ENCODE measurements at places on chromosomes 1 and 21.

DNA sequence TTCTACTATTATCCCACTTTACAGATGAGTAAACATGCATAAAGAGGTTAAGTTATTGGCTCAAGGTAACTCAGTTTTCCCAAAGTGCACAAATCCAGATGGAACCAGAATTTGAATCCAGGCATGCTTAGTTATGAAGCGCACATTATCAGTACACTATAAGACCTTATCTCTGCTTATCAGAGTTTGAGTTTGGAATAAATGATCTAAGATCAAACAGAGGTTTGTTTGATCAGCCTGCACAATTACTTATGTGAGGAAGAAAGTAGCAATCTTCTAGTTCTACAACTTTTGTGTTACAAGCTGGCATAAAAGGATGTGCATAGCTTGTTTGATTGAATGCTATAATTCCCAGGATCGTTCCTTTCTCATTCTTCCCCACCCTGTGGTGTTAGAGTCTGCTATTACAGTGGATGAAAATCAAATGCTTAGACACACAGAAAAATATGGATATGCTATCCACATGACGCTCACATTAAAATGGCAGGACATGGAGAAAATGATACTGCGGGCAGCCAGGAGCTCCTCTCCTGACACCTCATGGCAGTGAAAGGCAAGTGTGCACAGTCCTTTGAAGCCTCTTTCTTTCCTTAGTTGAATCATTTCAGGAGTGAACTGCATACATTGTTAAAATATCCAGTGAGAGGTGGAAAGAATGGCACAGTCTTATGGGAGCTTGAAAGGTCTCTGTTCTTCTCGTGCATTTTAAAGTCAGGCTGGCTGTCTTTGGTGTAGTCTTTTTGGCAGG lies 23.9 kb upstream of the PBX1 start:
- no peak for DNase-seq

- DNase-seq, result no peak
Observed at GRCh38 chr1:177741476-177741875, 228.4 kb downstream of the SEC16B start.

GRCh38 chr1:44743211-44743610 lies 3.6 kb downstream of the KIF2C start:
- no peak for DNase-seq

DNA sequence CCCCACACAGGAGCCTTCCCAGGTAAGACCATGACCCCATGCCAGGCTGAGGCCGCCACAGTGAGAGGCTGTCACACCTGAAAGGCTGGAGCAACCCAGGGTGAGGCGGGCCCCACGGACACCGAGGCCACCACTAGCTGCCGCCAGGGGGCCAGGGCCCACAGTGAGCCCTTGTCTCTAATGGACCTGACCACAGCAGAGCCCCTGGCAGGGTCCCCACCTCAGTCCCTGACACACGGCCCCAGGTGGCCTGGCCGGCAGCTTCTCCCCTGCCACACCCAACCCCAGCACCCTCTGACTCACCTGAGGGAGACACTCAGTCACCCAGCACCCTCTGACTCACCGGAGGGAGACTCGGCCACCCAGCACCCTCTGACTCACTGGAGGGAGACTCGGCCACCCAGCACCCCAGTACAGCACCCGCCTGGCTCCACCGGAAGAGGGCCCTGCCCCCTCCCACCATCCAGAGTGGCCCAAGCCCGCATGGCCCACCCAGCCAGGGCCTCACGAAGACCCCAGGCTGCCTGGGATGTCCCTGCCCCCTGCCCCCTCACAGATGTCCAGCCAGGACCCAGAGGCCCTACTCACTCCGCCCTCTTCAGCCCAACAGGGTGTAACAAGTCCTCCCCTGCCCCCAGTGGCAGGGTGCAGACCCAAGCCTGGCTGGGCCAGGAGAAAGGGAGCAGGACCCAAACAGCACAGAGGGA lies 4.4 kb downstream of the DVL1 start:
- peak; percentile 70 for DNase-seq

DNA sequence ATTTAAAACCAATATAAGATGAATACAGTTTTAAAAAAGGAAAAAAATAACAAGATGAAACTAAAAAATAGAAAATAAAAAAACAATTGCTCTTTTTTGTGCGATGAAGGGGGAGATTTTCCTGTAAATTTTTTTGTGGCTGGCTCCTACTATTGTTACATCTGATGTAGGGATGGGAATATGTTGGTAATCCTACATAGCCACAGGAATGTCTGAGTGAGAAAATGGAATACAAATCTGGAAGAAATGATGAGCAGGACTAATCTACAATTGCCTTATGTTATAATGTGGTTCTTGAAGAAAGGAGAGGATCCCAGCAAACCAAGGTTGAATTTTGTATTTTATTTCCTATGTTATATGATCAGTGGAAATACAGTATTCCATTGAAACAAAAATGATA lies 40.9 kb downstream of the ATP6V1G3 start:
- DNase-seq, result no peak

- no peak for DNase-seq
Observed at GRCh38 chr1:66739401-66740157, 12.7 kb upstream of the DYNLT5 start.

GRCh38 chr21:35562876-35563275 lies 497.4 kb downstream of the SETD4 start:
- no peak for DNase-seq

DNA sequence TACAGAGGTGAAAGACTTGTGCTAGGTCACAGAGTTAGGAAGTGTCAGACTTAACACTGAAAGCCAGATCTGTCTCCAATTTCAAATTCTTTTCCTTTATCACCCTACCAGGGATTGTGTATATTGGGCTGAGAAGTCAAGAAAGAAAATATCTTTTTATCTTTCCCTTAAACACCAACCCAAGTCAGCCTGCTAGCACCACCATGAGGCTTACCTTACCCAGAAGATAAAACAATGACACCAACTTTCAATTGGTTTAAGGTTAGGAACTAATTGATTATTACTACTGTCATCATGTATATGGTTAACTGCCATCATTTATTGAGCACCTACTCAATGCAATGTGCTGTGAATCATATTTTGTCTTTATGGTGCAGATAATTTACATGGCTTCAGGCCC lies 178.9 kb upstream of the FOXD3 start:
- no peak for DNase-seq

DNA sequence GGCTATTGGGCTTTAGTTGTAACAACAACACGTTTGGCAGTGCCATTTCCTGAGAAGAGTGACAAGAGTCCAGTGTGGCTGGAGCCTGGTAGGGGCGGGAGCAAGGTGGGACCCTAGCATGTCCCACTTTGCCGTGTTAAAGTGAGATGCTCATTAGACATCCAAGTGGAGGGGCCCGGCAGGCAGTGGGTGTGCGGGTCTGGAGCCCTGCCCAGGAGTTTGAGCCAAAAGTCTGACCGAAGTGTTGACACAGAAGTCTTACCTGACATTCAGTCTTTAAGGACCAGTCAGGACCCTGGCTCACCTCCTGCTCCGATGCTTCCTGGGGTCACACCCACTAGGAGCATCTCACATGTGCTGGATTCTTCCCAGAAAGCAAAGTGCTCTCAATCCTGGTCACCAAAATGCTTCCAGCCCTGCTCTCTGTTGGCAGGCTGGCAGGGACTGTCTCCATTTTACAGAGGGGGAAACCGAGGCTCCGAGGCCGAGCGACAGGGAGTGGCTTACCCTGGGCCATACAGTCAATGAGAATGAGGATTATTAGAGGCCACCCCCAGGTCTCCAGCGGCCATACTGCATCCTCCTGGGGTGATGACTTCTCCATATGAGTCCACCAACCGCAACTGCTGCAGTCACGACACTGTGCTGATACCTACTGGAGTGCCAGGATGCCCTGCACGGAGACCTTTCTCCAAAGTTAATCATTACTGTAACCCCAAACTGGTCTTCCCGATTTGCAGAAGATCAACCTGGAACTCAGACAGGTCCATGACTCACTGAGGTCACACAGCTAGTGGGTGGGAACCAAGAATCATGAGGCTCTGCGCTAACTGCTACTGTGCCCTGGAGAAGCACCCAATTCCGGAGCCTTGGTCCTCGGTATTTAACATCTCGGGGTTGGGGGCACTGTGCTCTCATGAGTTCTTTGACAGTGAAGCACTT lies 112.7 kb downstream of the PRDM2 start:
- no peak for DNase-seq

- DNase-seq, result no peak
Observed at GRCh38 chr1:173222149-173223030, 15.3 kb upstream of the TNFSF4 start.

GRCh38 chr21:41349619-41350390 lies 12.0 kb upstream of the MX2 start:
- no peak for DNase-seq

GRCh38 chr1:244599937-244600350 lies 53.0 kb upstream of the DESI2 start:
- peak; percentile 39 for DNase-seq

DNA sequence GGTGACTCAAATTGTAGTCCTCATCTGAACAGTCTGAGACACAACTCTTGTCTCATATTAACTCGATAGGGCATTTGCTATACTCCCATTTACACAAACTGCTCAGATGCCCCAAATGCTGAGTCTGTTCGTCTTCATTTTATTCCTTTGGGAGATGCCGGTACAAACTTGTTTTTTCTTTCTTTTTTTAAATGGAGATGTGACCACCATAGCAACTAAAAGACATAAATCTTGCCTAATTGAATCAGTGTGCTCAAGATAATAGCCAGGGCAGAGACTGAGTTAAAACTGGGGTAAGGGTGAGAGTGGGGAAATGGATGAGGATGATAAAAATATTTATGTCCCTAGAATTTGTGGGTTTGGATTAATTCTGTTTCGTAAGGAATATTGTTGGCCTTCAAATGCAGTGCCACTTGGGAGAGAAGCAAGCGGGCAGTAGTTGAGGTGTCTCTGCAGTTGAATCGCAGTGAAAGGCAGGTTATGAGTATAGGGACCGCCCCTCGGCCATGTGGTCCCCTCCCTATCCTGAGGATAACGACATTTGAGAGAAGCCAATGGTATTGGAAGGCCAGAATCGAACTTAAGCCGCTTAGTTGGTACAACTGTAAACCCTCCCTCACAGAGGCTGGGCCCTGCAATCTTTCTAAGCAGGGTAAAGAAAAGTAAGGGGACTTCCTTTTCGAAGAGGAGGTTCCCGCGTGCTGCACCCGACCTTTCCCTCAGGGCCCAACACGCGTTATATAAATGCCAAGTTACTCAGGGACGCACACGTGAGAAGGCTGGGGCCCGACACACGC lies 859 bp upstream of the LRRC8B start:
- DNase-seq, result peak; percentile 51

- DNase-seq, result no peak
Observed at GRCh38 chr1:43783096-43783670, 75.8 kb downstream of the ST3GAL3 start.

GRCh38 chr1:94094469-94095111 lies 26.4 kb downstream of the ABCA4 start:
- no peak for DNase-seq

DNA sequence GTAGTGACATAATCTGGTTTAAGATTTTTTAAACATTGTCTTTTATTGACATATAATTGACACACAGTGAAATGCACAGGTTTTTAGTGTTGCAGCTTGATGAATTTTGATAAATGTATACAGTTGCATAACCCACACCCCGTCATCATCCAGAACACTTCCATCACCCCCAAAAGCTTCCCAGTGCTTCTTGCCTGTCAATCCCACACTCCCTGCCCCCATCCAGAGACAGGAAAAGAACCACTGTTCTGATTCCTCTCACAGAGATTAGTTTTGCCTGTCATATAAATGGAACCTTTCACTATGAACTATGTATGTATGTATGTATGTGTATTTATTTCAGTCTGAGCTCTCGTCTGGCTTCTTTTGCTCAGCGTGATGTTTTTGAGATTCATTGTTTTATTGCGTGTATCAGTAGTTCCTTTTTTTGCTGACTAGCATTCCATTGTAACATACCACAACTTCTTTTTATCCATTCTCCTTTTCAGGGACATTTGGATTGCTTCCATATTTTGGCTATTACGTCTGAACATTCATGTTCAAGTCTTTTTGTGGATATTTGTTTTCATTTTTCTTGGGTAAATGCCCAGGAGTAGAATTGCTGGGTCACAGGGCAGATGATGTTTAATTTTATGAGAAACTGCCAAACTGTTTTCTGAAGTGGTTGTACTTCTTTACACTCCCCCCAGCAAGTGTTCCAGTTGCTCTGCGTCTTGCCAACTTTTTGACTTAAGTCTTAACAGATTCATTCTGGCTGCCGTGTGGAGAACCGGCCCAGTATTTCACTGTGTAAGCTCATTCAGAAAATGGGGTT lies 8.7 kb downstream of the UBIAD1 start:
- no peak for DNase-seq

- DNase-seq, result peak; percentile 78
Observed at GRCh38 chr1:152001631-152002584, 8.2 kb upstream of the S100A10 start.

DNA sequence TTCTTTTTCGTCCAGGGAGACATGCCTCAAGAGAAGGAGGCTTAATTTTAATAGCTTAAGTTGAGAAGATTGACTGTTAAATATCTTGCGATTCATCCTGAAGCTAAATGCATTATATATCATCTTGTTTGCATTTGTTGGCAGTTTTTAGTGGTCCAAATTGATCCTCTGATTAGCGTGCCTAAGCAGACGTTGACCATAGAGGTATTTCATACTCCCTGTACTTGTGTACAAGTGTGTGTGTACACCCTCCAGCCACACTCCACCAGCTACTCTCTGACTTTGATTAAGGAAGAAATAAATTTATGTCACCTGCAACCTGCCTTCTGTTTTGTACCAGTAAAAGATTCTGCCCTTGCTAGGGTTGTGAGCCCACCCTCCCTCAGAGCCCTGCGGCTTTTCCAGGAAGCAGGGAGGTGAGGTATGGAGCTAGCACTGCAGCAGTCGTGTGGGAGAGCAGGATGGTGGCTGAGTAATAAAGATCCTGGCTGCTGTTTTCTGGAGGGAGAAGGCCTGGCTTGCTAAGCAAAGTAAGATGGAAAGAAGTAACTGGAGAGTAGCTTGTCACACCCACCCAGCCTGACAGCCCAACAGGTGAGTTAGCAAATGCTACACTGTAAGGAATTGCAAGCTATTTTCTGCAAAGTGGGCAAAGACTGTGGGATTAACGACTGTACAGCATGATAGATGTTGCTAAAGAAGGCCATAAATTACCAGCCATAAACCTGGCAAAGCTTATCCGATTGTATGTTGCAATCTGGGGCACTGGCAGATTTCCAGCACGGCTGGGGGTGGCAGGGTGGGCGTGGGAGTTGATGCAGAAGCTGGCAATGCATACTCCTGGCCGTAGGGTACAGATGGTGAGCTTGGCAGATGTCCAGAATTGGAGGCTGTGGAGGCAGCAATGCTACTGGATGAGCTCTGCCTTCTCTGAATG lies 170.2 kb downstream of the TNR start:
- DNase-seq, result no peak

DNA sequence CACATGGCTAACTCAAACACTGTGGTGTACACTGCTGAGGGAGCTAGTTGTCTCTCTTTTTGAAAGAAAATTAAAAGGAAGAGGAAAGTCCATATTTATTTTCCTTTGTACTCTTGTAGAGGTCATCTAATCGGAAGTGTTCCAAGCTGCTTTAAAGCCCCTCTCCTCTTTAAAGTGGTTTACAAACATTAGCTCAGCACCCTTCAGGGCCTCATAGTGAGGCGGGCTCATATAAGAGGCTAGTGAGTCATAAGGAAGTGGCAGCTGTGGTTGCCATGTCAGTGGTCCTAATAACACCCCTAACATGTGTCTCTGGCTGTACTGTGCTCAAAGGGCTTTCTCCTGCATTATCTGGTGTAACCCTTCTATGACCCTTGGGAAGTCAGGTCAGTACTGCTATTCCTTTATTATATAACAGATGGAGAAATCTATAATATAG lies 104.4 kb upstream of the SERBP1 start:
- DNase-seq, result no peak

Data from CD4-positive, alpha-beta T cell treated with Interleukin-15 for 4 hours (primary cell).